ENCODE measurements at places on chromosomes 5 and 9. TPM values are rescaled to one million over a fixed set of nuclear protein-coding genes. Genes with fewer than 3 reads are reported as not detected.

The HSDL2 gene
- 29.8 TPM for total RNA-seq

GRCh38 chr9:27529316-27530278 is at the start of gene MOB3B:
Gene MOB3B (minus strand): TSS chr9:27529814. CDS start chr9:27455550, 74,264 bp downstream.
- DNase-seq = peak; percentile 81

- no peak for DNase-seq
These were observed 72.3 kb upstream of the NIPAL4 start for GRCh38 chr5:157387683-157388093.

DNA sequence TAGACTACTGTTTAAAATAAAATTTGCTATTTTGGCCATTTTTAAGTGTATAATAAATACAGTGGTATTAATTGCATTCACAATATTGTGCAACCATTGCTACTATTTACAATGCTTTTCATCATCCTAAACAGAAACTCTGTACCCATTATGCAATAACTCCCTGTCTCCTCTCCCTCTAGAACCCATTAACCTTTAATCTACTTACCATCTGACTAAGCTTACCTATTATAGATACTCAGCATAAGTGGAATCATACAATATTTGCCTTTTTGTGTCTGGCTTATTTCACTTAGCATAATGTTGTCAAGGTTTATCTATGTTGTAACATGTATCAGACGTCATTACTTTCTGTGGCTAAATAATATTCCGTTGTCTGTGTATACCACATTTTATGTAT is 25.9 kb downstream of the CD14 start:
- DNase-seq = no peak

DNA sequence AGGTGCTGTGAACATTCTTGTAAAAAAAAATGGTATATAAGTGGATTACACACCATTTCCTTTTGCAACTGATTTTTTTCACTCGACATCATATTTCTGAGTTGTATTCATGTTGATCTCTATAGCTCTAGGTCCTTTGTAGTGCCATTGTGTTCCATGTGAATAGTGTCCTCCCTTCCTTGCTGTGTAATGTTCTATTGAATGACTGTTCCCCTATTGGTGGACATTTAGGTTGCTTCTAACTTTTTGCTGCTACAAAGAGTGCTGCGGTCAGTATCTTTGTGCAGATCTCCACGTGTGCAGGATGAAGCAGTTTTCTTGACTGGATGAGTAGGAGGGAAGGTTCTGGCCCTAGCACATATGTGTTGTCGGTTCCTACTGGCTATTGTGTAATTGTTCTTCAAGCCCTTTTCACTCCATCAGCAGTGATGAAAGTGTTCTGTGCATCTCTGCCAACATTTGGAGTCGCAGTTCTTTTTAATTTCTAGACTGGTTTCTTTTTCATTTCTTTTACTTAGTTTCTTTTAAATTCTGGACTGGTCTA is 20.2 kb downstream of the DAB2IP start:
- DNase-seq = no peak

DNA sequence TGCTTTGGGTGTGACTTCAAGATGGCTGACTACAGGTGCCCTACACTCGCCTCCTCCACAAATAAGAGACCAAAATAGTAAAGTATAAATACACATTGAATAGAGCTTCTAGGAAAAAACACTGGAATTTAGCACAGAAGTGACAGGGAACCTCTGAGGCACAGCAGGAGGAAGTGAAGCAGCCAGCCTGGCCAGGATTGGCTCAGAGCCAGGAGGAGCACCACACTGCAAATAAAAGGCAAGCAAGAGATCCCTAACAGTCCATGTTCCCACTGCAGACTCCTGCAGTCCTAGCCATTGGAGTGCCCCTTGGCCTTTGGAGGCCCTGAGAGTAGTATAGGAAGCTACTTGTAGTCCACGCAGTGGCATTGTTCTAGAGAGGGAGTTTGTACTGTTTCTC is 186.7 kb upstream of the TLX3 start:
- DNase-seq = no peak

GRCh38 chr9:131477367-131477766 is 25.4 kb upstream of the POMT1 start:
- DNase-seq = no peak

The GPR21 gene
- total RNA-seq = 0.63 TPM

- DNase-seq = no peak
These were observed 45.3 kb upstream of the CDK5RAP2 start for GRCh38 chr9:120625222-120625621.

DNA sequence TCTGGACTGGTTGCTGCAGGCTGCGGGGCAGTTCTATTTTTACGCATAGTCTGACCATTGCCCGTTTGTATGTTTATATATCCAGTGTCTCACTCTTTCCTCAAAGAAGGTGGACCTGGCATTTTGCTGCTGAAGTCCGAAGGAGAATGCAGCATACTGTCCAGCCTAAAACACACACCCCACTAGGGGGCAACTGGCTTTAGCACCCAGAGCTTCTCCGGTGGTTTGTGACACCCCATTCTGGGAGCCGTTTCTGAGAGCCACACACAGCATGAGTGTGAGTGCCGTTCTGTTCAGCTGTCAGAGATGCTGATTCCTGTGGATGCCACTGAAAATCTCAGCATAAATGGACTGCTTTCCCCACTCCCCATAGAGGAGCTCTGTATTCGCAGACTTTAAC is 290.5 kb upstream of the TAS2R1 start:
- DNase-seq = no peak

DNA sequence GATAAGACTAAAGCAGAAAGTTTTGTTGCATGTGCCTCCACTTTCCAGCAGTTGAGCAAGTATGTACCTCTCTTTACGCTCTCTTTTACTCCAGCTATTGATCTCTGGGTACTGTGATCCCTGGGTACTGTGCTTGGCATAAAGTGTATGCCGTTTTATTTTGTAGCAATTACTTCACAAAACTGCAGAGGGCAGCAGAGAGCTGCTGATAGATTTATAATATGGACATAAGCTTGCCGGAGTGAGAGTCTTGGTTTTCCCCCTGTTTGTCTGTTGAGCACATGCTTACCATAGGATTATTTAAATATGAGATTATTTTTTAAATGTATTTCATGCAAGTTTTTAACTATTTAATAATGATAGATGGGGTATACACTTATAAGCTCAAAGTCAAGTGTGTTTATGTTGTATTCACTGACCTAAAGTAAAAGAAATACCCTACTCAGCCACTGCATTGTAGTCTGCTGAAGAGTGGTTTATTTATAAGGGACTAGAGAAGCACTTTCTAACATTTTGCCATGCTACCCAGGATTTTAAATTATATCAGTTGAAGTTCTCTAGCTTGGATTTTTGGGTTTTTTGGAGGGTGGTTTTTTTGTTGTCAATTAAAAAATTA is 13.0 kb downstream of the TTC1 start:
- peak; percentile 75 for DNase-seq

DNA sequence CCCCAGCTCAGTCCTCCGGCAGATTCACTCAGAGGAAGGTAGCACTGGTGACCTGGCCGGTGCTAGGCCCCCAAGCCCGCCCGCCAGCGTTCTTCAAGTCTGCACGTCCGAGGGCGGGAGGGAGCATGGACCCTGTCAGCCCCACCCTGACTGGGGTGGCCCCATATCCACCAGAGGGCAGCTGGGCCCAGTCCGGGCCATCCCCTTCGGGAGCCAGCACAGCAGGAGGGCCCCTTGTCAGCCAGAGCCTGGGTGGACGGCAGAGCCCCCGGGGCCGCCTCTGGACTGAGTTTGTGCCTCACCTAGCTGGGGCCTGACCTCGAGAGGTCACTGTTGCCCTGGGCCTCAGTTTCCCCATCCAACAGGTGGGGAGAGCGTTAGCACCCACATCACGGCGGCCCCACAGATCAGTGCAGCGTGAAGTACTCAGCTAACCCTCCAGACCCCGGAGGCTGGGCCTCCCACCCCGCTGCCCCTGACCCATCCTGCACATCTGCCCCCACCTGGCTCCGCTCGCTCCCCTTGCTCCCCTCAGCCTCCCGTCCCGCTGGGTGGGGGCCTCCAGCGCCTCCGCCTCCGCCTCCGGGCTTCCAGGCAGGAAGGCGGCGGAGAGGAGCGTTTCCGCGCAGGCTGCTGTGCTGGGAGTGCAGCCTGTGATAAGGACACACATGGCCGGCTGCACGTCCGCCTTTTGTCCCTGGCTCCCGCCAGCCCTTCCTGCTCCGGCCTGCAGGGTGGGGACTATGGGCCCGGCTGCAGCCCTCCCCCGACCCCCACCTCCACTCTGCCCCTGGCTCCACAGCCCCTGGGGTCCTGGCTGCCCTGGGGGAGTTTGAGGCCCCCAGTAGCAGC is 16.6 kb upstream of the EGFL7 start:
- no peak for DNase-seq

The NR5A1 gene
- total RNA-seq = not detected

DNA sequence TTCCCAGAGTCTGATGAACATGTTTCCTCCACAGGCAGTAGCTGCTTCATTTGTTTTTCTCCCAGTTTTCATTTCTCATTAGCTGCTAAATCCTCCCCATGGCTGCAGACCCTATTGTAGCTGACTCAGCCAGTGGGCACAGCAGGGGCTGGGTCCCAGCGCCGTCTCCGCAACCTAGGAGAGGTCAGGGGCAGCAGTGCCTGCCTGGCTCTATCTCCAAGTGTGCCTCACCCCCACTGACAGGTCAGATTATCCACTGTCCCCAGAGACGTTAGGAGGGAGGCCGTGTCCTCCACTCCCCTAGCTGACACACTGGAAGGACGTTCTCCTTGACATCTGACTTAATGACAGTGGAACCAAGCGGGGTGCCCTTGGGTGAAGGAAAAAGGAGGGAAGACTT is 31.1 kb downstream of the KCNIP1 start:
- DNase-seq = no peak

The MLANA gene
- not detected for total RNA-seq

DNA sequence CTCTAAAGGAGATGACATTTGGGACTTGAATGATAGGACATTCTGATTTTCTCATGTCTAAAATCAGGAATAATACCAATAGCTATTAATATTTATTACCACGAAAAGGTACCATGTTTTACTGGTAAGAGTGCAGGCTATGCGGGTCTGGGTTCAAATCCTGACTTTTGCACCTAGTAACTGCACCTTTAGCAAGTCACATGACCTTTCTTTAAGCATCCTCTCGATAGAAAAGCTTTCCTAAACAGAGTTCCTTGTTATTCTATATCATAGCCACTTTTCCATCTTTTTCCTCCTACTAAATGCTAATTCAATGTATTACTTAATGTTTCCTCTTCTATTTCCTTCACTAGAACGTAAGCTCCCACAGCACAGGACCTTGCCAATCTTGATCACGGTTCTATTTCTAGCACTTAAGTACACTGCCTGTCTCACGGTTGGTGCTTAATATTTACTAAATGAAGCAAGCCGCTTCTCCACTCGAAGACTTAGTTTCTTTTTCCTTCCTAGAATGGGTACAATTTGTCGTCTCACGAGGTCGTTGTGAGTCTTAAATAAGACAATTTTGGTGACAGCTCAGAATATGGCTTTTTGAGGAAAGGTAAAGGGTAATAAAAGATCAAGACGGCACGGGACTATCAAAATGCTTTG is 816 bp downstream of the RBM18 start:
- DNase-seq = peak; percentile 28

DNA sequence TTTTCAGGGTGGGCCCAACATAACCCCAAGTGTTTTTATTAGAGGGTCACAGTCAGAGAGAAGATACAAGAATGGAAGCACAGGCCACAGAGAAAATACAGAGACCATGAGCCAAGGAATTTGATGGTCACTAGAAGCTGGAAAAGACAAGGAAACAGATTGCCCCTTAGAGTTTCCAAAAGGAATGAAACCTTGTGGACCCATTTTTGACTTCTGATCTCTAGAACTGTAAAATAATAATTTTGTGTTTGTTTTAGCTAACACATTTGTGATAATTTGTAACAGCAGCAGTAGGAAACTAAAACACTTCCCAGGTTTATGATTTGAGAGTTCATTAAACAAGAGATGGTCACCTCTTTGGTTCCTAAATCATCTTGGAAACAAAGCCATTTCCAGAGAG is 21.8 kb downstream of the CDKN2A start:
- no peak for DNase-seq

The INSL6 gene
- total RNA-seq = not detected

The TAF11L5 gene
- not detected for total RNA-seq

DNA sequence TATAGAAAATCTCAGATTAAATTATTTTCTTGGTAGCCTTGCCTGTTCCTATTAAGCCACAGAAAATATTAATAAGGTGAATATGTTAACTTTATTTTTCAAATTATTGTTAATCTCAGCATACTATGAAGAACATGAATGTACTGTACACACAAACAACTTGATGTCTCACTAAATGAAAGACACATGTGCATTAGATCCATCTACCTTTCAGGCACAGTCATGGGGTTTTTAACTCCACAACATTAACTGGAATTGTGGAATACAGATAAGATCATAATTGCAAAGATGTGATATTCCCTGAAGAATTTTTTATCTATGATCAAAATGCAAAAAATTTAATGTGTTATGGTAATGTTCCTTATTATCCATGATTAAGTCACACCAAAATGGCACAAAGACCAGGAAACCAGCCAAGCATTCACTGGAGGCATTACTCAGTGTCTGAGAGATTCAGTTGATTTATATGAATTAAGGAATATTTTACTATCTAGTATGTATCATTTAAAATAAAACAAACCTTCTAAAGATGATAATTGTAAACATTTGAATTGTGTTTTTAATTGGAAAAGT is 150.0 kb upstream of the VCAN start:
- DNase-seq = no peak

The SDHA gene
- 145 TPM for total RNA-seq

- no peak for DNase-seq
These were observed 142.8 kb downstream of the DCP2 start for GRCh38 chr5:113119246-113119924.

GRCh38 chr5:169686137-169686536 is 49.1 kb downstream of the DOCK2 start:
- no peak for DNase-seq

- DNase-seq = no peak
These were observed 20.2 kb upstream of the ANXA1 start for GRCh38 chr9:73131461-73131860.

The GRIA1 gene
- total RNA-seq = not detected

- DNase-seq = no peak
These were observed 1.5 kb downstream of the GDNF start for GRCh38 chr5:37838152-37838932.

The HSD17B3 gene
- not detected for total RNA-seq

The TAF1L gene
- 0.05 TPM for total RNA-seq

DNA sequence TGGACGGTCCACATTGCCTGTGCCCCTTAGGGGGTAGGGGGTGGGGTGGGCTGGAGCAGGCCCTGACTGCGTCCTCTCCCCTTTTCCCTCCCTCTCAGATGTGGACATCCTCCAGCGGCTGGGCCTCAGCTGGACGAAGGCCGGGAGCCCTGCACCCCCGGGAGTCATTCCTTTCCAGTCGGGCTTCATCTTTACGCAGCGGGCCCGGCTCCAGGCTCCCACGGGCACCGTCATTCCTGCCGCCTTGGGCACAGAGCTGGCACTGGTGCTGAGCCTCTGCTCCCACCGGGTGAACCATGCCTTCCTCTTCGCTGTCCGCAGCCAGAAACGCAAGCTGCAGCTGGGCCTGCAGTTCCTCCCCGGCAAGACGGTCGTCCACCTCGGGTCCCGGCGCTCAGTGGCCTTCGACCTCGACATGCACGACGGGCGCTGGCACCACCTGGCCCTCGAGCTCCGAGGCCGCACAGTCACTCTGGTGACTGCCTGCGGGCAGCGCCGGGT is 12.3 kb downstream of the COL27A1 start:
- DNase-seq = no peak

The FAM120A gene
- 139 TPM for total RNA-seq
